CD4-positive, alpha-beta T cell treated with Interleukin-6 for 4 hours (primary cell): ENCODE measurements at places on chromosomes 12 and 14.

GRCh38 chr12:75996861-75997447 is 34.6 kb downstream of the PHLDA1 start:
- no peak for DNase-seq

DNA sequence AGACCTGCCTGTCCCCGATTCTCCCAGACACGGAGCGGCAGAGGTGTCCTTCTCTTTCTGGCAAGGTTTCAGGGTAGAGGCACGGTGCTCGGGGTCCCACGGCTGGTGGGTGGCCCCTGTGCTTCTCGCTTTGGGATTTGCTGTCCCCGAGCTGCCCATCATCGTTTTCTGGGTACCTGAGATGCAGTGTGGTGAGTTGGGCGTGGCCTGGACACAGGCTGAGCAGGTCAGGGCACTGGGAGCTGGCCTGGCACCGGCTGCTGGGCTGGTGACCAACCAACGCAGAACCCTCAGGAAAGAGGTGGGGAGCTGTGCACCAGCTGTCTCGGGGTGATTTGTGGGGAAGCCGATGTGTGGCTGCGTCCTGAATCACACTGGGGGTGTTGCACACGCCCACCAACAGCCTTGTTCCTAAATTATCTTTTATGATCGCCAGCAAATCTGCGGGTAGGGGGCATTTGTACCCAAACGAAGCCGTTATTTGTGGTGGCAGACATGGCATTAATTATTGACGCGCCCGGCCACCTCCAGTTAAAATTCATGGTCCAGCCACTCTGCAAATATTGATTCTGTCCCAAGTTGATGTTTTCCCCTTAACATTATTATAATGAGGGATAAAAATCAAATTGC is 61.0 kb downstream of the KIF26A start:
- DNase-seq: no peak

DNA sequence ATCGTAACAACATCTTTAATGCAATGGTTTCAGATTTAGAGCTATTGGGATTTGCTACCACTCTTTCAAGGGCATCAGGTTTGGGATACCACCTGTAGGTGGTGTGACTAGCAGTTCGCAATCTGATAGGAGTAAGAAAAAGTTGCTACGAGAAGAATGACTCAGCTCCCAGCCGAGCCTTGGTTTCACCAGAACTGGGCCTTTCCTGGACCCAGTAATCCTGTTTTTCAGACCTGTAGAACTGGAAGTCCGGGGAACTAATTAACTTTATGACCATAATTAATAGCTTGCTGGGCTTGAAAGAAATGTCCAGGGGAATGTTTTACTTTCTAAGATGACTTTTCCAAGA is 770 bp downstream of the ABHD4 start:
- DNase-seq: peak; percentile 49

- no peak for DNase-seq
Observed at GRCh38 chr14:47262801-47263200, 412.6 kb downstream of the MDGA2 start.

GRCh38 chr12:118175823-118176447 is 40.0 kb downstream of the PEBP1 start:
- DNase-seq: no peak

- no peak for DNase-seq
Observed at GRCh38 chr12:111084158-111084557, 163.8 kb upstream of the MYL2 start.

DNA sequence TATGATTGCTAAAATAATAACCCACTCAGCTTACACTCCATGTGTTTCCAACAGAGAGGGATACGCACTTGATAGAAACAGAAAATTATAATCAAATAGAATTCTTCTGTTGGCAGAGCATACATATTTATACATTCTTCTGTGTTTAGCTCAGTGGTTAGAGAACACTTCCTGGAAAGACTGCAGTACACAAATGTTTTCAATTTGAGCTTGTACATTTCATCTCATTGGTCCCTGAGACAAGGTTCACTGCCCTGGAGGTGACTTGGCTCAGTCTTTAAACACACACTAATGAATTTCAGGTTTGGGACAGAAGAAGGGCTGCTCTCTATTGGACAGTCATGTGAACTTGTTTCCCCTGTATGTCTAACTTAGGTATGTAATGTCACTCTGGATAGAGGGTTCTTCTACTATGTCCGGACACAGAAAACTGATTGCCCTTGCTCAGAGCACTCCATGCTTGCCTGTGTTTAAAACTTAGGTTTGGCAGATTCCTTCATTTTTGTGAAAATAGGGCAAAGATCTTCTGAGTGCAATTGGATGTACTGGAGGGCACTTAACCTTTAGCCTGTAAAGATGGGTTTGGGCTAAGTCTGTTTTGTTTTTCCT is 22.9 kb downstream of the PROX2 start:
- DNase-seq: no peak

DNA sequence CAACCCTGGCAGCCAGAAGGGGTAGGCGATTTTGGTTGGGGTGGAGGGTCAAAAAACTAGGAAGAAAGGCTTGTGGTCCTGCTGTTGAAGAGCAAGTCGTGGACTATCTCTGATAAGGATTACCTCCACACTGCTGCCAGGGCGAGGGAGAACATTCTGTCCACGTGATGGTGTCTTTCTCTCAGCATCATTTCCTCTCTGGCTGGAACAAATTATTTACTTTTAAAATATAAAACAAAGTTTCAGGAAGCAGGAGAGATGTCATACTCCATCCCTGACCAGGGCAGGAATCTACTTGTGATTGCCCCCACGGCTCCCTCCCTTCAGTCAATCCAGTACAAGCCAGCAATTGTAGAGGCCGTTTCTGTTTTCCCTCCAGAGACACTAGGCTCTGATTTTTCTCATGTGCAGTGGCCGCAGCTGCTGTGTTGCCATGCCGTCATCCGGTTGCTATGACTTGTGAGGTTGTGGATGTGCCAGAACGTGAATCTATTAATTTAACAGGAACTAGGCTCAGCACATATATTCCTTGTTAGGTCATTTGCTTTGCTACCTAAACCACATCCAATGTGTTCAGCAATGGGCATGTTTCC is 61.5 kb upstream of the PTGR2 start:
- DNase-seq: no peak

DNA sequence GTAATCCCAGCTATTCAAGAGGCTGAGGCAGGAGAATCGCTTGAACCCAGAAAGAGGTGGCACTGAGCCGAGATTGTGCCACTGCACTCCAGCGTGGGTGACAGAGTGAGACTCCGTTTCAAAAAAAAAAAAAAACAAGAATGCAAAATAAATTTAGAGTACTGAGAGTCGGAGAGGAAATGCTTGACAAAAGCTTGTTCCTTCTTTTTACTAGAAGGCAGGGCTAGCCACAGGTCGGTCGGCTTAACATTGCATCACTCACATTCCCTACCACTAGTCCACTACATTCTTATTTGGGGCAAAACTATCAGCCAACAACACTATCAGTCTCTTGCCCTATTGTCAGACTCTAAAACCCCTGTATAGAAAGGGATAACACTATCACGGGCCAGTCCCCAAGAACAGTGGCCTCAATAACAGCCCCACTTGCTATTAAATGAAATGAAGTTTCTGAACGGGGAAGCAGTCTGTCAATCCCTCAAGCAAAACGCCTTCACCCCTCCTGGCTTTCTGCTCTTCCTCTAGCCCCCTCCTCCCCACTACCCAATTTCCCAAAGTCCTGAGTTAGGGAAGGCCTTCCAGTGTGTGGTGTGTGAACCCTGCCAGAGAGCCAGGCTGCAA is 1.0 kb downstream of the RNF41 start:
- no peak for DNase-seq

GRCh38 chr12:64824500-64825142 is at the start of gene TBC1D30:
TBC1D30 (plus strand) TSS chr12:64824647; CDS start chr12:64824880, 233 bp downstream.
- DNase-seq: peak; percentile 3

DNA sequence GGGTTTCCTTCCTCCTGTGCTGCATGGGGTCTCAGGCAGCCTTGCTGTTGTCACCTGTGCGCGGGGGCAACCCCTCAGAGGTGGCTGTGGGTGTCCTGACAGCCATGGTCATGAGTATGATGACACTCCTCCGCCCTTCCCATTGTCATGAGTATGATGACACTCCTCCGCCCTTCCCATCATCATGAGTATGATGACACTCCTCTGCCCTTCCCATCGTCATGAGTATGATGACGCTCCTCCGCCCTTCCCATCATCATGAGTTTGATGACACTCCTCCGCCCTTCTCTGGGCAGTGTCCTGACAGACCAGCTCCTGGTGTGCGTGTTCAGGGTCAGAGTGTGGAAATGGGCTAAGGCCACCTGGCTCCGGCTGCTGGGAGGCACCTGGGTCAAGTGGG is 40.0 kb downstream of the FBRSL1 start:
- DNase-seq: no peak

- peak; percentile 86 for DNase-seq
Observed at GRCh38 chr12:122203301-122204166, at the start of gene B3GNT4. B3GNT4 (plus strand) TSS chr12:122203709; CDS start chr12:122204619, 910 bp downstream.

- no peak for DNase-seq
Observed at GRCh38 chr12:11746024-11746771, 96.7 kb downstream of the ETV6 start.

- no peak for DNase-seq
Observed at GRCh38 chr12:56222531-56222895, 791 bp upstream of the RNF41 start.

GRCh38 chr14:49863487-49864281 is 11.1 kb upstream of the NEMF start:
- peak; percentile 19 for DNase-seq

- no peak for DNase-seq
Observed at GRCh38 chr12:123071099-123071800, 79.6 kb downstream of the PITPNM2 start.

DNA sequence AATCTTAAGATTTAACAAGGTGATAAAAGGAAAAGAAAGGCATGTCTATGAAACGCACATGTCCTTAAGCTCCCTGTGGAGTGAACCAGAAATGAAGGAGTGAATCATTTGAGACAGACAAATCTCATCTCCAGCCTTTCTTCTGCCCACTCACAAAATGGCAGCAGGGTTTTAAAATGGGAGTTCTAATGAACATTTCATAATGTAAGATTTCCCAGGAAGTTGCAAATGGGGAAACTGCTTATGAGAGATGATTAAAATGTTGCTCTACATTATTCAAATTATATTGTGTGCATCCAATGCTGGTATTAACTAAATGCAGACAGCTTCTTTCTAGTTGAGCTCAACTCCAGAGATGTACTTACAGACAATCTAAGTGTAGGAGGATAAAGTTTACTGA is 76.7 kb downstream of the BCAT1 start:
- DNase-seq: no peak
